ENCODE measurements at places on chromosomes 7 and 10.
A peak's percentile ranks its signal among the peaks of the same experiment; 100 is the strongest.

DNA sequence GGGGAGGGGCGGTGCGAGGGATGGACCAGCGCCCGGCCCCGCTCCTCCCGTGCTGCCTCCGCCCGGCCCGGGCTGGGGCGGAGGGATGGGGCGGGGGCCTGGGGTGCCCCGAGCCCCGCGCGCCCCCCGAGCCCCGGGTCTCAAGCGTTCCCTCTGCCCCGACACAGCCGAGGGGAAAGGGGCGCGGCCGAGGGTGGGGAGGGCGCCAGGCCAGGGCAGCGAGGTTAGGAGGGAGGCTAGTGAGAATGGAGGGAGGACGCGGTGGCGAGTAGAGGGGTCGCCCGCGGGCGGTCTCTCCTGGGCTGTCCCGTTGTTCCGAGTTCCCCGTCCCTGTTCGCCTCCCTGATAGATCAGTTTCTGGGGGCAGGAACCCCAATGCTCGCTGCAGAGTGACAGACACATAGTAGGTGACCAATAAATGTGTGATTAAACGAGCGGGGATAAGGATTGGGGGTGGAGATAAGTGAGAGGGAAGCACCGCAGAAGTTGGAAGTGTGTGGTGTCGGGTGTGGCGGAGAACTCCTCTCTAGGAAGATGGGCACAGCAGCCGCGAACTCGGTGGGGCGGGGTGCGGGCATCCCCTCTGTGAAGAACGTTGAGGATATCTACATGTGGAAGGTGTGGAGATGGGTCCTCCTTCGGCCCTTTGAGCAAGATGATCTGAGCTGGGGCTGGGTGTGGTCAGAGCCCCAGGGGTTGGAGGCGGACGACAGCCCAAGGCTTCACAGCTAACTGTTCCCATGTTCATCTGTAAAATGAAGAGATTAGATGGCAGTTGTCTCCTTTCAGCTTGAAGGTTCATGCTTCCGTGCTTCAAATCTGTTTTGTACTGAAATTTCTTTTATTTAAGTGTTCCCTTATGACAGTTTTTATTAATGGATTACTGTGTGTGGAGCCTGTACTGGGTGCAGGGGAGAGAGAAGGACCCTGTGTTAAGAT lies 580 bp downstream of the ZNF775 start:
- DNase-seq, result no peak

GRCh38 chr7:153190452-153190851 lies 430.9 kb downstream of the ACTR3B start:
- no peak for DNase-seq

DNA sequence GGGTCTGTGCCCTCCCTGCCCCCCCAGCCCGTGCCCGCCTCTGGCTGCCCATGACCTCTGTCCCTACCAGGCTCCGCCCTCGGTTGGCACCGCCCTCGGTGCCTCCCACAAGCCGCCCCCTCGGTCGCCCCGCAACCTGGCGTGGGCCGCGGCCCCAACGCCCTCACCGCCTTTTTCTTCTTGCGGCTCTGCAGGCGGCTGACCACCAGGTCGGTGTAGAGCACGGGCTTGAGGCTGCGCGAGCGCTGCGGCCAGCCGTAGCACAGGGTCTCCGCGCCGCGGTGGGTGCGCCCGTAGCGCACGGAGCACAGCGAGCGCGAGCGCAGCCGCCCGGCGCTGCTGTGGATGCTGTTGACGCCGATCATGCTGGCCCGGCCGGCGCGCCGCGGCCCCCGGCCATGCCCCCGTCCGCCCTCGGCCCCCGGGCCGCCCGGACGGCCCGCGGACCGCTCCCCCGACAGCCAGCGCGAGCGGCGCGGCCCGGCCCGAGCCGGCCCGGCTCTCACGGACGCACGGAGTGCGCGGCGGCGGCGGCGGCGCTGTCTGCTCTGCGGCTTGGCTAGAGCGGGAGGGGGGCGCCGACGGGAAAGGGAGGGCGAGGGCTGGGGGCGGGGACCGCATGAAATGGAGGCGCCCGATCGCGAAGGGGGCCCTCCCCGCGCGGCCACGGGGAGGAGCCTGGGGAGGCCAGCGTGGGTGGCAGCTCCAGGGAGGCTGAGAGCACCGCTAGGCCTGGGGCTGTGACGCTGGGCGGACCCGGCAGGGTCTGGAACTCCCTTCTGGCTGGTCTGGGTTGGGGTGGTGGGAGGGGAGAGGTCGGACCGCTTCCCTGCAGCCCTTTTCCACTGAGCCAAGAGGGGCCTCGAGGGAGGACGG lies 9.6 kb downstream of the PSD start:
- DNase-seq, result peak; percentile 79

- no peak for DNase-seq
Measured at GRCh38 chr7:129793506-129794310, 159.1 kb downstream of the UBE2H start.

DNA sequence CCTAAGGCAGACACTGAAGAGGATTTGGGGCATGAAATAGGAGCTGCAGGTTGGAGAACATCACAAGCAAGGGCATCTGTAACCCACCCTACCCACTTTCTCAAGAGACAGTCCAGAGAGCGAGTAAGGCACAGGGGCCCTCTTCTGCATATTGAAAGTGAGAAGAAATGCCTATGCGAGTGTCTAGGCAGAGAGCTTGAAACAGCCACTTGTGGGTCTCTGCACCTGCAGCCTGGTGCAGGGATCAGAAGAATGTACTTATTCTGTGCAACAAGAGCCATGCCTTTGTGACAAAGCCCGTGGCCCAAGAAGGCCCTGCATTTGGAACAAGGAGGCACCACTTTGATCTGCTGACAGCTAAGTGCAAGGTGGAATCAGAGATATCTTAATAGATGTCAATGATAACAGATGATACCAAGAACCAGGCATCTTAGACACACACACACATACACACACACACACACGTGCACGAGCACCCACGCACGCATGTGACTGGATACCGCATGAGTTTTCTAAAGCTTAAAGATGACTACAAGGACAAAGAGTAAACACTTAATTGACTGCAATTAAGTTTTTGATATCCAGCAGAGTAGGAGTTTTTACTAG lies 89.3 kb downstream of the NPSR1 start:
- no peak for DNase-seq

DNA sequence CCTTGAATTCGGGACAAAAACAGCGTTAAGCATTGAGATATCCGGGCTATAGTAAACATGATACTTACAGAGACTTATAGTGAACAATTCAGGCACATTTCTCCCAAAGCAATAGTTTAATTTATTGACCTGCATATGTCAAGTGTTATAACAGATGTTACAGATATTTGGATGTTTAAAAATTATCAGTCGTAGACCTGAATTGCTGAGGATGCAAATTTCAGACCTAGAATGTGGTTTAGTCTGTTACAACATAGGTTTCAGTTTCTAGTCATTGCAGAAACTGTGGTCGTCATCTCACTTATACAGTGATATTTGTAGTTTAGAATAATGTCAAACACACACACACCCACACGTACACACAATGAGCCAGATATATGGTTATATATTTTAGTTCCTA lies 85.2 kb downstream of the VTI1A start:
- DNase-seq, result peak; percentile 28

GRCh38 chr10:123203393-123204126 lies 49.4 kb downstream of the BUB3 start:
- no peak for DNase-seq

- DNase-seq, result no peak
Measured at GRCh38 chr7:73735528-73735905, 3.1 kb downstream of the ABHD11 start.

- peak; percentile 70 for DNase-seq
Measured at GRCh38 chr7:149414745-149415390, 46.0 kb downstream of the ZNF777 start.

GRCh38 chr10:42753126-42753506 lies 29.5 kb upstream of the BMS1 start:
- DNase-seq, result peak; percentile 64

DNA sequence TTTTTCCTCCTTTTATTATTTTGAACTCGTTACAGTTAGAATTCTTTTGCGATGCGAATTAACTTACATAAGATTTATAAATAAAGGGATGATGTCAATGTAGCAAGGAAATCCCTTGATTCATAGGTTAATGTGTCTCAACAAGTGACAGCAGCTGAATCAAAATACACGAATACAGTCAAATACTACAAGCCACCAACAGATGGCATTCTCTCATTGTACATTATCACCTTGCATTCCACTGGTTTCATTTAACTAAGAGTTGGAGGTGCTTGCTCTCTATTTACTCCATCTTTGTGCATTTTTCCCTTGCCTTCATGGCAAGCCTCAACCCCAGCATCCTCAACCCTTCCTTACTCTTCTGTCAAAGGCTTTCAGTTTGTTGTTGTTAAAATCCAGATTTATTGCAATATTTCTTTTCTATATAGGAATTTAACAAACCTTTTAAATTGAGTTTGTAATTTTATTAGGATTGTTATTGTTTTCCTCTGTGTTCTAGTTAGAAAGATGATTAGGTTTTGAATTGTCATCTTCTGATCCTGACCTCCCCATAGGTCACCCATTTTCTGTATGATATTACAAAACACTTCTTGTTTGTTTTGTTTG lies 78.3 kb downstream of the SLC25A40 start:
- DNase-seq, result peak; percentile 56

DNA sequence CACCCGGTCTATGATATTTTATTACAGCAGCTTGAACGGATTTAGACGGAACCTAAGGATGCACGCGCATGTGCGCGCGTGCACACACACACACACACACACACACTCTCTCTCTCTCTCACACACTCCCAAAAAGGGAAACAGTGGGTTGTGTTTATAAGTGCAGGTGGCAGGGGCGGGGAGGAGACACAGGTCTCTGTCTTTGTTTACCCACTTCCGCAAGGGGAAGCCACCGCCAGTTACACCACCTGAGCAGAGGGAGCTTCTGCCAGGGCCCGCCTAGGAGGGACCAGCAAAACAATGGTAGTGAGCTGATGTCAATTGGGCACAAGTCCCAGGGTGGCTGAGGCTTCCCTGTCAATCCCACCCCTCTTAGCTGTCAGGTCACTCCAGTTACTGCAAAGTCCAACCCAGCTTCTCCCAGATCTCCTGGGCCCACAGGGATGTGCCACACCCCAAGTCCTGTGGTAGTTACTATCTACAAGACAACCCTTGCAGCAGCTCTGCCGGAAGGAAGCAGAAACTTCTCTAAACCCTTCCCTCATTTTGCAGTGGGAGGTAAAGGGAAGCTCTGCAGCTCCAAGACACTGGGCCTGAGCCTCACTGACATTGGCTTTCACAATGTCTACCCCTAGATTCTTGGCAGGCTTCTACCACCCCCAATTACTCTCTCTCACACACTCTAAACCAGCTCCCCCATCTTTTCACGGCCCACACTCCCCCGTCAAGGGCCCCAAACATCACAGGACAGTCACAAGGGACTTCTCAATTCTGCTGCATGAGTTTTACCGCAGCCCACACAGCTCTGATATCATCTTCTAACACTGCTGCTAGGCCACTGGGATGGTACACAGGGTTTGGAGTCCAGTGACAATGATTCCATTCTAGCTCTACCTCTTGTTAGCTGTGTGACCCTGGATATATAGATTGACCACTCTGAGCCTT lies 17.6 kb downstream of the ANXA11 start:
- DNase-seq, result peak; percentile 91

GRCh38 chr10:18219146-18219545 lies 78.9 kb downstream of the CACNB2 start:
- no peak for DNase-seq

DNA sequence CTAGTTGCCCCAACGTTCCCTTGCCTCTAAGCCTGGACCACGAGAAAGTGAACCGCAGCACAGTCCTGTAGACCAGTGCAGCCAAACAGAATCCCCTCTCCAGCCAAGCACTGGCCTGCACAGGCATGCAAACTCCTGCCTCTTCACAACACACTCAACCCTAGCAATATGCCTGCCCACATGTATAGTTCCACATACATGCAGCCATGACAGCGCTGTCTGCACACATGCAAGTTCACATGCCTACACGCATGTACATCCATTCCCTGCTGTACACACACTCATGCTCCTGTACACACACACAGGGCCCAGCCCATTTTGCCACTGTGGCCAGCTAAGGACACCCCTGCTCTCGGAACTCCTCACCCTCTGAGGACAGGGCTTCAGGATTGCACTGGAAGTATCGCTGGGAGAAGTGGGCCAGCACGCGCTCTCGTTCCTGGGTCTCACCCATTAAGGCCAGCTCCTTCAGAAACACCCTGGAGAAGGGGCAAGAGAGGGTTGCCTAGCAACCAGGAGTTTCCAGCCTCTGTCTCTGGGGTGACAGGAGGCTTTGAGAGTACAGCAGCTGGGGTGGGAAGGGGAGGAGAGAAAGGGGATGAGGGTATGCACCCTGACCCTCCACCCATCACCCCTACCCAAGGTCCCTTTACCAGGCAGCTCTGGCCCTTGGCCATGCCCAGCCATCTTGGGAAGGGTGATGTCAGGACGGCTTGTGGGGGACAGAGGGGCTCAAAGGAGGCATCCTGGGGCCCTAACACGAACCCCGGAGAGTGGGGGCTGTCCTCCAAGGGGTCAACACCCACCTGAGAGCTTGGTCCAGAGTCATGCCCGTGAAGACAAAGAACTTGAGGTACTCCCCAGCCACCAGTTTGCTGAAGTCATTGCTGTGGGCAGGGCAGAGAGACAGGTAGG lies 7.0 kb downstream of the PSD start:
- no peak for DNase-seq

DNA sequence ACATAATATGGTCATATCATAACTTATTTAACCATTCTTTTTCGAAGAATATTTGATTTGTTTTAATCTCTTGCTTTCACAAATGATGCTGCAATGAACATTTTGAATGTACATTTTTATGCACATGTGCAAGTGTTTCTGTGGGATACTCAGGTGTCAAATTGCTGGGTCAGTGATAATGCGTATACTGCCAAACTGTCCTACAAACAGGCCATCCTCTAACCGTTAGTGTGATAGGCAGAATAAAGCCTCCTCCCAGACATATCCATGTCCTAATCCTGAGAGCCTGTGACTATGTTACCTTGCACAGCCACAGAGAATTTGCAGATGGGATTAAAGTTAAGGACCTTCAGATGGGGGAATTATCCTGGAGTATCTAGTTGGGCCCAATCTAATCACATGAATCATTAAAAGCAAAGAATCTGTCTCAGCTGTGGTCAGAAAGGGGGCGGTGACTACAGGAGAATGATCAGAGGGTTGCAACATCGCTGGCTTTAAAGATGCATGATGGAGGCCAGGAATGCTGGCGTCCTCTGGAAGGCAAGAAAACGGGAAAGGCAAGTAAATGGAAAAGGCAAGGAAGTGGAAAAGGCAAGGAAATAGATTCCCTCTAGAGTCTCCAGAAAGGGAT lies 46.7 kb downstream of the FZD1 start:
- DNase-seq, result no peak

- no peak for DNase-seq
Measured at GRCh38 chr7:139825666-139826290, 3.3 kb upstream of the TBXAS1 start.
